COLO829 (cell line): ENCODE measurements at places on chromosomes 4 and X.

- DNase-seq, result no peak
Measured at GRCh38 chr4:153520801-153521329, 54.7 kb downstream of the TMEM131L start.

GRCh38 chr4:127782025-127782274 lies 172 bp upstream of the HSPA4L start:
- DNase-seq, result peak; percentile 96

DNA sequence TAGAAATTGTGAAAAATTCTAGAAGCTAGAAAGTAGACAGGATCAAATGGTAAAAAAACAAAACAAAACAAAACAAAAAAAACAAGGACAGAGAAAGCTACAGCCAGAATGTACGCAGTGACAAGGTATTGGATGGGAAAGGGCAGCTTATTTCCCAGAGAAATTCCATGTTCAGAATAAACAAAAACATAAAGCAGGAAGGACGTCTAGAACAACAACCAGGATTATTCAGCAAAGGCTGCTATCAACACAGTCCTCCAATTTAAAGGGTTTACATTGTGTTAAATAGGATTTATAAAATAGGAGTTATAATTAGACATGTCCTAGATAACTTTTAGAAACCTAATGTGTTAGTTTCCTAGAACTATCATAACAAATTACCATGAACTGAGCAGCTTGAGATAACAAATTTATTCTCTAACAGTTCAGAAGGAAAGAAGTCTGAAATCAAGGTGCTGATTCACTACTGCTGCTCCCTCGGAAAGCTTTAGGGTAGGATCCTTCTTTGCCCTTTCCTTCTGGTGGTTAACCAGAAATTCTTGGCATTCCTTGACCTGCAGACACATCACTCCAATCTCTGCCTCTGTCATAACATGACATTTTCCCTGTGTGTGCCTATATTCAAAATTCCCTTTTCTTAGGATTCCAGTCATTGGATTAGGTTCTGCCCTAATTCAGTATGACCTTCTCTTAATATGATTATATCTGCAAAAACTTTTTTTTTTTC lies 175.6 kb downstream of the SNCA start:
- DNase-seq, result peak; percentile 53

DNA sequence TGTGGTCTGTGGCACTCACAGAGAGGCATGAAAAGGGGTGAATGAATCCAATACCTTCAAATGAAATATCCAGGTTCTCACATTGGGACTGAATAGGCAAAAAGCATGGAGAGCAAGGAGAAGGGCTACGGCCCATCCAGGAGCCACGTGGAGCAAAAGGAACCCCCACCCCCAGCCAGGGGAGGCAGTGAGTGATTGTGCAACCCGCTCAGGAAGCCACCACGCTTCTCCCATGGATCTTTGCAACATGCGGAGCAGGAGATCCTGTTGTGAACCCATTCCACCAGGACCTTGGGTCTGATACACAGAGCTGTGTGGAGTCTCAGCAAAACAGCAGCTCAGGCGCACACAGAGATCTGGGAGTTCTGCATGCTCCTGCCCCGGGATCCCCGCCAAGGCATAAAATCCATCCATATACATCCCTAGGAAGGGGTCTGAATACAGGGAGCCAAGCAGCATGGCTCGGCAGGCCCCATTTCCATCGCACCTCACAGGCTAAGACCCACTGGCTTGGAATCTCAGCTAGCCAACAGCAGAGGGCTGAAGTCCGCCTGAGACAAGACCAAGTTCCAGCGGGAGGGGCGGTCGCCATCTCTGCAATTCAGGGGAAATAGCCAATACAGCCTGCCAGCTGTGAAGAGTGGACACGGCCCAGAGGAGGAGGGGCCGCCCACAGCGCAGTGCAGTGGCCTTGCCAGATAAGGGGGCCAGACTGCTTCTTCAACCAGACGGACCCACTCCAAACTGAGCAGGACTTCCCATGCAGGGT lies 80.2 kb downstream of the FGF16 start:
- DNase-seq, result no peak

GRCh38 chr4:109184491-109184961 lies 117.9 kb downstream of the COL25A1 start:
- peak; percentile 45 for DNase-seq

GRCh38 chr4:185534511-185534865 lies 819 bp downstream of the PDLIM3 start:
- peak; percentile 20 for DNase-seq

GRCh38 chr4:33715841-33716395 lies 2528.4 kb downstream of the ARAP2 start:
- peak; percentile 13 for DNase-seq

- peak; percentile 13 for DNase-seq
Measured at GRCh38 chrX:107659768-107660167, 31.5 kb downstream of the PRPS1 start.

DNA sequence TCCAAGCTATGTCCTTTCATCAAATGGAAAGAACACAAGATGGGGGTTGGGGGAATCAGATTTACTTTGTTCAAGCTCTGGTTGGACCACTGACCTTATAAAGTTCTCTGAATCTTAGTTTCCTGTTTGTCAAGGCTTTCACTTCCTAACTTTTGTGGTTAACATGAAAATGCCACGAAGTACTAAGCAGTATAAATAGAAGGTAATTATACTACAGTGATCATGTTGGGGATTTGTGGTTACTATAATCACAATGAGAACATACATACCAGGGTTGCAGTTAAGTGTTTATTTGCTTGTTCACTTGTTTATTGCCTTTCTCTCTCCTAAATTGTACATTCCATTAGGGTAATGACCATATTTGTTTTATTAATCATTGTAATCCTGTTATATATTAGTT lies 53.2 kb downstream of the SPRY1 start:
- peak; percentile 61 for DNase-seq

- DNase-seq, result no peak
Measured at GRCh38 chr4:172481802-172482508, 668.8 kb downstream of the GALNTL6 start.

DNA sequence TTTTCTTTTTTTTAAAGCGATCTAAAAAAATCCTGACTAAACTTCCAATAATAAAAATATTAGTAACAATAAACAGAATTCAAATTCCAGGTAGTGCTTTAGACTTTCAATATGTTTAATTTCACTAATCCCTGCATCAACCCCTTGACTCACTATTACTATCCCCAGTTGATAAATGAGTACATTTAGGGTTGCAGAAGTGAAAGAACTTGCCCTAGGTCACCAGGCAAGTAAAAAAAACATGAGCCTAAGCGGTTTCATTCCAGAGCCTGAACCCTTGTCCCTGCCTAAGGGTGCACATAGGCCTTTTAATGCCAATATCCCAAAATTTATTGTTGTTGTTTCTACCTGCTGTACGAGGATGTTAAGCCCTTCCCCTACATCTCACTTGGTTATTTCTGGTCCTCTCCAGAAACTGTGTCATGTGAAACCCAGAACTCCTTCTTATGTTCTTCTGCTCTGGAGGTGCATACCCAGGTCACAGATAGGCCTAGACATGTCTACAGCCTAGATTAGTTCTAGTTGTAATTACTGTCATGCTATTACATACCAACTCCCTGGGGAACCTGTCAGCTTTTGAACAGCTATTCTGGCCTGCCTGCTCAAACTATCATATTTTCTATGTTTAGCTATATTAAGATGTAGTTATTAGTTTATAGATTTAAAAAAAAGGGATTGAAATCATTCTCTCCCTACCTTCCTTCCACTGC lies 244.5 kb upstream of the PITX2 start:
- no peak for DNase-seq

- no peak for DNase-seq
Measured at GRCh38 chr4:40337051-40337450, 1.9 kb downstream of the CHRNA9 start.

DNA sequence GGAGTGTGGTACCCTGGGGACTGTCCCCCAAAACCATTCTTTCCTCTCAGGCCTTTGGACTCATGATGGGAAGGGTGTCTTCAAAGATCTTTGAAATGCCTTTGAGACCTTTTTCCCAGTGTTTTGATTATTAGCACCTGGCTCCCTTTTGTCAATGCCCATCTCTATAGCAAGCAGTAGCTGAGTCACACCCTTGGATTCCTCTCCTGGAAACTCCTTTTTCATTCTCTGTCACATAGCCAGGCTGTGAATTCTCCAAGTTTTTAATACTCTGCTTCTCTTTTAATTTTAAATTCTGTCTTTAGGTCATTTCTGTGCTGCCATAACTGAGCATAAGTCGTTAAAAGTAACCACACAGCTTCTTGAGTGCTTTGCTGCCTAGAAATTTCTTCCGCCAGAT lies 29.7 kb downstream of the IL21 start:
- no peak for DNase-seq

DNA sequence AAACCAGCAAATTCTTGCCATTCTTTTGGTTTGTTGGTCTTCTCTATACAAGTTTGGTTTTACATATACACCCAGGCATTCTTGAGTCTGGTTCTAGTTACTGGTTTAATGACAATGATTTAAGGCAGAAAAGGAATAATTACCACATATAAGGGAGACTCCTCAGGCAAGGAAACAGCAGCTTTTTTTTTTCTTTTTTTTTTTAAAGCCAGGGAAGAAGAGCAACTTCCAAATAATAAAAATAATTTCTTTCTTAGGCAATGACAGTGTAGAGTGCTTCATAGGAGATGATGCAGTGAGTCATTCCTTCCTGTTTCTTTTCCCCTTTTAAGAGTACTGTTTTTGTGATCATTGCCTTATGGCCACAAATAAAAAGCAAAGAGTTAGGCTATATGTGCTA lies 289.7 kb downstream of the DKK2 start:
- no peak for DNase-seq

- DNase-seq, result no peak
Measured at GRCh38 chr4:3254302-3255131, 5.6 kb downstream of the MSANTD1 start.

GRCh38 chr4:28277931-28278330 lies 1417.3 kb downstream of the STIM2 start:
- peak; percentile 58 for DNase-seq

GRCh38 chr4:114636192-114636935 lies 37.8 kb downstream of the UGT8 start:
- no peak for DNase-seq

- no peak for DNase-seq
Measured at GRCh38 chrX:42023122-42023521, 99.8 kb upstream of the CASK start.

- peak; percentile 85 for DNase-seq
Measured at GRCh38 chr4:140609548-140610425, 41.0 kb upstream of the UCP1 start.

DNA sequence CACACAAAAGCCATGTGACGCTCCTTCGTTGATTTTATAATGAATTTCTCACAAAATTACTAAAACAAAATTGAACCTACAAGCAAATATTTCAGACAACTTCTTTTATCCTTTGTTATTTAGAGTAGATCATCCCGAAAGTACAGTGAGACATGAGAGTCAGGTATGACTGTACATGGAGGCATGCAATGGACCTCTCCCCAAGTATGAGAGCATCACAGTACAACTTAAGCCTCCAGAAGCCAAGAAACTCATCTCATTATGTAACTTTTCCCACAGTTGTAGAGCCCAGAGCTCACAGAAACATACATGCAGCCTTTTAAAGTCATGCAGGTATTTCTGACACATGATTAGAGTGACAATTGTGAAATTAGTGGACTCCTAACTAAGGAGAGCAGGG lies 167.7 kb downstream of the PAPSS1 start:
- no peak for DNase-seq

GRCh38 chrX:45266456-45266855 lies 65.8 kb upstream of the DIPK2B start:
- DNase-seq, result no peak

DNA sequence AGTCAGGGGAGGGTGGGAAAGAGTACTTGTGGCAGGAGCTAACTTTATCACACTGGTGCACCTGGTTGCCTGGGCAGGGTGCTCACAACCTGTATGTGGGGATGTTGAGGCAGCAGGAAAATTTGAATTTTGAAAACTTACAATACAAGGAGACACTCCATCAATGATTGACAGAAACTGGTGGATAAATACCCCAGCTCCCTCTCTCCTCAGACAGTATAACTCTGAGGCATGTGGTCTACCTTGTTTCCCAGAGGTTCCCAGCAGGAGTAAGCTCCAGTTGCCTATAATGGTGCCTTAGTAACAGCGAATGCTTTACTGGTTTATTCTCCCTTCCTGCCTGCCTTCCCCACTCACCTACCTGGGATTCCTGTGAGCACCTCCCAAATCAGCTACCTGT lies 111.7 kb upstream of the PRPS2 start:
- DNase-seq, result no peak

DNA sequence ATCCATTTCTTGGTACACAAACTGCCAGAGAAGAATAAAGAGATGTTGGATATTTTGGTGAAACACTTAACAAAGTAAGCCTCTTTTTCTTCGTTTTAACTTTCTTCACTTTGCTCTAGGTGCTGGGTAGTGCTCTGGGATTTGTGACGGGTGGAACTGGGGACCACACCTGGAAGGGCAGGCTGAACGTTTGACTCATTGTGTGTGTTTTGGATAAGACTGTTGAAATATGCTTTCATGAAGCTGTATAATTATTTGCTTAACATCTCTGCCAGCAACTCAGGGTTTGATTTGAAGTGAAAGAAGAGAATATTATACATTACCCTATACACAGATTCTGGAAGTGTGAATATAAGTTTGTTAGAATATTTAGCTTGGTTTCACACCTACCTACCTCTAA lies 233.2 kb downstream of the ARHGAP10 start:
- DNase-seq, result no peak

DNA sequence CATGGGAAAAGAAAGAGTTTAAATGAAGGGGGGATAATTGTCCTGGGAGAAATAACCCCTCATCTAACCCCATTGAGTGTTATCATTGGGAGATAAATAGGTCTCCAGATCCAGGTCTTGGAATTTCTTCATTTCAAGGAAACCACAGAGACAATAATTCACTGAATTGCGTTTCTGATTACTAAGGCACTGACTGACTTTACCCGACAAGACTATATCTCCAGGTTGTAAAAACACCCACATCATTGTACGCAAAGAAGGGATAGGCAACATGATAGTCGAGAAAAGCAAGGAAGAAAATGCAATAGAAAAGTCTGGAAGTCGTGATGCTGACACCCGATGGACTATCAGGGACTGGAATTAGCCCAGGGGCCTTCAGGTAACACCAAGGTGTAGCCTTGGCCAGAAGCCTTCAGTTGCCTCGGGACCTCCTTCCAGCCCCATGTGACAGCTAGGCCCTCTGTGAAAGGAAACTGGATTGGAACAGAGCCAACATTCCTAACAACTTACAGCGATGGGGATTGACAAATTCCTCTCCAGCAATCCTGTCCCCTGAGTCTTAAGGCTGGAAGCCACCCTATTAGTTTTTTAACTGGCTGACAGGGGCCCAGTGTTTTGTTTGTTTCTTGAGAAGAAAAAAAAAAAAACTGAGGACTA lies 46.5 kb upstream of the RAB9B start:
- peak; percentile 35 for DNase-seq

DNA sequence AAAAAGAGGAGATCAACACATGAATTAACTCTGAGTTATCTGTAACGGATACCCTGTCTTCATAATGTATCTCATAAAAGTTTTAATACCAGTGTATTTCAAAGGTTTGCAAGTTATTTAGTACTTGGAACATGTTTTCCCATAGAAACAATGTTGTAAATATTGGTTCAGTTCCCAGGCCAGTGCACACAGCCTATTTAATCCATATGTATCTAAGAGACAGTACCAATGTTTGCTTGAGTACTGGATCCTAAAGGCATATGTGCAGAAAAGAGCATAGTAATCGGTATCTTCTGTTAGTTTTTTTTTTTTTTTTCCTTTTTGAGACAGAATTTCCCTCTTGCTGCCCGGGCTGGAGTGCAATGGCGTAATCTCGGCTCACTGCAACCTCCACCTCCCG lies 46.1 kb downstream of the SLIT2 start:
- no peak for DNase-seq

- DNase-seq, result no peak
Measured at GRCh38 chr4:182280436-182281111, 37.4 kb downstream of the TENM3 start.
